ENCODE measurements at places on chromosomes 2 and 18. TPM values are rescaled to one million over a fixed set of nuclear protein-coding genes. Genes with fewer than 3 reads are reported as not detected.

ICA1L gene
- total RNA-seq, result 2.7 TPM

GRCh38 chr2:190410166-190410565, 2.0 kb downstream of the MFSD6 start:
- DNase-seq, result no peak

POTEI gene
- not detected for total RNA-seq

MBD1 gene
- 51.9 TPM for total RNA-seq

- DNase-seq, result peak; percentile 21
These were observed 61.2 kb upstream of the CUL3 start for GRCh38 chr2:224646242-224646846.

DNA sequence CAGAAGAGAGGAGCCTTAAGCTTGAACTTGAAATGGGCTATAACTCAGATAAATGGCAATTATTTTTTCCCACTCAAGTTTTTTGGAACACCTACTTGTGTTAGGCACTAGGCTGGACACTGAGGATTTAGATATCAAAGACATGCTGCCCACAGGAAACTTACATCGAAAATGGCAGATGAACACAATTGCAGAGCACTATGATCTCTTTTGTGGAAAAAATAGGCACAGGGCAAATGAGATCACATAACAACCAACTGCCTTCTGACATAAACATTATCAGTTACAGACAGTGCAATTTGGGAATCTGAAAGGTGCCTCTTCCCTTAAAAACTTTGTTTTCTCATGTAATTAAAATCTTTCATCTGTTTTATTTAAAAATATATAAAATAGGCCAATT, 3.8 kb upstream of the IRS1 start:
- DNase-seq, result no peak

- DNase-seq, result no peak
These were observed 44.3 kb upstream of the GLI2 start for GRCh38 chr2:120691410-120691809.

GRCh38 chr2:237291138-237291792, 122.7 kb downstream of the COL6A3 start:
- peak; percentile 100 for DNase-seq
